ENCODE measurements at places on chromosomes 12 and 14.

- no peak for DNase-seq
Measured at GRCh38 chr12:85489194-85489593, 209.2 kb downstream of the ALX1 start.

GRCh38 chr14:87131879-87132278, 861.1 kb downstream of the GALC start:
- no peak for DNase-seq

DNA sequence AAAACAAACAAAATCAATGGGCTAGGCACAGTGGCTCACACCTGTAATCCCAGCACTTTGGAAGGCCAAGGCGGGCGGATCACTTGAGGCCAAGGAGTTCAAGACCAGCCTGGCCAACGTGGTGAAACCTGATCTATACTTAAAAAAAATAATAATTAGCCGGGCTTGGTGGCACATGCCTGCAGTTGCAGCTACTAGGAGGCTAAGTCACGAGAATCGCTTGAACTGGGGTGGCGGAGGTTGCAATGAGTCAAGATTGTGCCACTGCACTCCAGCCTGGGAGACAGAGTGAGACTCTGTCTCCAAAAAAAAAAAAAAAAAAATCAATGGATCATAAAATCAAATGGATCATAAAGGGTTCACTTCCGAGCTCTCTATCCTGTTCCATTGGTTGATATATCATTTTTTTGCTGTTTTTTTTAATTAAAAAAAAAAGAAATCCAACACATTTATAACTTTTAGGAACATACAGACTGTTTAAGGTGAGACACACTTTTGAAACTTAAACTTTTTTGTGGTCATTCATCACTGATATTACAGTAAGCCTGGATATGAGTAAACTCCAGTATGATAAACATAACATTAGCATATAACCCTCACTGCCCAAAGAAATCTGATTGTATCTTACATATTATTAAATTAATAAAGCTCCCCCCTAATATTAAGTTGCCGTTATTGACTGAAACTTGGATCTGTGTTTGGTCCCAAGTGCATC, 22.1 kb downstream of the MOK start:
- no peak for DNase-seq

DNA sequence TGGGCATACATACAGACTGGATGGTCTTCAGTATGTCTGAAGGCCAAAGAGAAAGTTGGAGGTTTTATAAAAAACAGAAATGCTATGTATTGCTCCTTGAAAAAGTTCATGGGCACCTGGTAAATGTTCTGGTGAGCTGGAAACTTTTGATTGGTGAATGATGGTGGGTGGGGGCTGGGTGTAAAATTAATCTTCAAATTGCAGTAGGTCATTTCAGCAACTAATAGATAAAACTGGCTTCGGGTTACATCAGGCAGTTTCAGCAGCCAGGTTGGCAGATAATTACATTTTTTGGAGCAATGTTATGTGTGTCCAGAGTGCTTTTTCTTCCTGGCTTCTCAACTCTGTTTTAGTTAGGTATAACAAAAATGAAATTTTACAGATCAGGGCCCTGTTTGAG, 35.3 kb downstream of the SDR9C7 start:
- no peak for DNase-seq

DNA sequence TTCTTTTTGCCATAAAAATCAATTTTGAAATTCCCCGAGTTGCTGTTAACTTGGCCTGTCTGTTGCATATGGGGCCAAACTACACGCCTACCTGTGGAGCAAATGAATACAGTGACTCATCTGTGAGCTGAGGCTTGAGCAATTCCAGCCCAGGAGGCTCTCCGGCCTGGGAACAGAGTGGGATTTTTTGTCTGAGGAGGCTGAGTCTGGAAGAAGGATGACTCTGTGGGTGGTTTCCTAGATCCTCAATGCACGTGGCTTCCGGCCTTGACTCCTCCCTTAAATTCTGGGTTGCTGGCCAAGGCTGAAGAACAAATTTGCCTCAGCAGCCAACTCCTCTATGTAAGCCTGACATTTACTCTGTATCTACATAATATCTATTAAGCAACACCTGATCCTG, 124.1 kb downstream of the SSPN start:
- no peak for DNase-seq

DNA sequence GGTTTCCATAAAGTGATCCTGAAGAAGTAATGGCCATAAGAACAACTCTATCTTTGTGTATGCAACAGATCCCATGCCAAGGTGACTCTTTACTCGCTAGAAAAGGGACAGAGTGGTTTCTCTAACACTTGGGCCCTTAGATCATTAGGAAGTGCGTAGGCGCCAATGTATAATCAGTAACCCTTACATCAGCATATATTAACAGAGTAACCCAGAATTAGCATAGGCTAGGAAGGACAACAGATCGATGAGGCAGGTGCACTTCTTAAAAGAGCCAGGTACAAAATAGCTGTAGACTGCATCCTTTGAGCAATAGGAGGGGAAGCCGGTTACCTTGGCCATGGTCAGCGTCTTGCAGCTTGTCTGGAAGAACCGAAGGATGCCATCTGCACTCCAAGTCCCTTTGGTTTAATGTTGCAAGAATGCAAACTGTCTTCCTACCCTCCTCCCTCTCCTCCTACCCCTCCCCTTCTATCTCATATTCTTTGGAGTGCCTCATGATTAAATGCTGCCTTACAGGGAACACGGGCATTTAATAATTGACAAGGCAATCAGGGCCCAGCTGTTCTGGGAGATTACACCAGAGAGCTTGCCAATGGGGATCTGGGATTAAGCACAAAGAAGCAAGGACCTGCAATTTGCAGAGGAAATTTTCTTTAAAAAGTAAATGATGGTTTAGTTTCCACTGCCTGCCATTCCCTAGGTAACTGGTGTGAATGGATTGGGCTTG, 8.0 kb downstream of the GSG1 start:
- no peak for DNase-seq

DNA sequence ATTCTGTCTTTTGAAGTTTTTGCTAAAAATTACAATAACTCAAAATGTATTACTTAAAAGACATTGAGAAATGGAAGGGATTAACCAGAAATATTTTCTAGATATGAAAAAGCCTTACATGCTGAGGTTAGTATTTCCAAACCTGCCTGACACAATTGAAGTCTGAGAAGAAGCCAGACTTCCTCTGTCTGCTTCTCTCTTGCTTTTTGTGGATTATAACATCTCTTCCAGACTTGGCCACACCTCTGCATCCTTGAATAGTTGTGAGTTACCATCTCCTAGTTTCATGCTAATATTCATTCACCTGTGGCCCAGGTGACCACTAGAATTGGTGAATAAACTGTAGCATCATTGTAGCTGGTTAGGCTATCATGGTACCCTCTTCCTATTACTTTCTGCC, 497.6 kb downstream of the SLC16A7 start:
- no peak for DNase-seq

DNA sequence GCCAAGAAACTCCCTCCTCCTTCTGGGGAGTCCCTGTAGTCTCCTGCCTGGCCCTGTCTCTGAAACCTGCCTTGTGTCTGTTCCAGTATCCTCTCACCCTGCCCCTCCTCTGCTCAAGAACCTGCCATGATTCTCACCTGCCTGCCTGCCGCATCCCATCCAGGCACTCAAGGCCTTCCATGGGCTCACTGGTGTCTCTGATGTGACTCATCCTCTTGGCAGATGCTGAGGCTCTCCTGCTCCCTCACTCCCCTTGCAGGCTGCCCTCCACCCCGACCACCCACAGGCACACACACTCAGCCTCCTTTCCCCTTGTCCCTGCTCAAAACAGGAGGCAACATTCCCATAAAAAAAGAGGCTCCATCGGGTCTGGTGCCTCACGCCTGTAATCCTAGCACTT, 5.8 kb upstream of the BEGAIN start:
- no peak for DNase-seq

- no peak for DNase-seq
Measured at GRCh38 chr12:20805921-20806320, 4.6 kb upstream of the SLCO1B3 start.

DNA sequence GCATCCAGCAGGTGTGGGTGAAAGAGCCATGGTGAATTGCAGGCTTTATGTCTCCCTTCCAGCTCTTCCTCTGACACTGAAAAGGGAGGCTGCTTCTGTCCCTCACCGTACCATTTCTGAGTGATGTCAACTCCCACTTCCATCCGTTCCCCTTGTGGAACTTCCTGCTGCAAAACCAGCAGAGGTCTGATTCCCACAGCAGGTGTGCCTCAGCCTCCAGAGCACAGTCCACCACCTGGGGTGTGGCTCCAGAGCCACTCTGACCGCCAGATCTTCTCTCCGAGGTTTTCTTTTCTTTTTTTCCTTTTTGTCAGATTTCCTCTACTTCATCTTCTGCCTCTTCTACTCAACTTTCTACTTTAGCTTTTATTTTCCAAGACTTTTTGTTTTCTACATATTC, 62.7 kb downstream of the CDC42BPB start:
- DNase-seq, result no peak

GRCh38 chr14:95137804-95138167, 19.5 kb downstream of the DICER1 start:
- no peak for DNase-seq

DNA sequence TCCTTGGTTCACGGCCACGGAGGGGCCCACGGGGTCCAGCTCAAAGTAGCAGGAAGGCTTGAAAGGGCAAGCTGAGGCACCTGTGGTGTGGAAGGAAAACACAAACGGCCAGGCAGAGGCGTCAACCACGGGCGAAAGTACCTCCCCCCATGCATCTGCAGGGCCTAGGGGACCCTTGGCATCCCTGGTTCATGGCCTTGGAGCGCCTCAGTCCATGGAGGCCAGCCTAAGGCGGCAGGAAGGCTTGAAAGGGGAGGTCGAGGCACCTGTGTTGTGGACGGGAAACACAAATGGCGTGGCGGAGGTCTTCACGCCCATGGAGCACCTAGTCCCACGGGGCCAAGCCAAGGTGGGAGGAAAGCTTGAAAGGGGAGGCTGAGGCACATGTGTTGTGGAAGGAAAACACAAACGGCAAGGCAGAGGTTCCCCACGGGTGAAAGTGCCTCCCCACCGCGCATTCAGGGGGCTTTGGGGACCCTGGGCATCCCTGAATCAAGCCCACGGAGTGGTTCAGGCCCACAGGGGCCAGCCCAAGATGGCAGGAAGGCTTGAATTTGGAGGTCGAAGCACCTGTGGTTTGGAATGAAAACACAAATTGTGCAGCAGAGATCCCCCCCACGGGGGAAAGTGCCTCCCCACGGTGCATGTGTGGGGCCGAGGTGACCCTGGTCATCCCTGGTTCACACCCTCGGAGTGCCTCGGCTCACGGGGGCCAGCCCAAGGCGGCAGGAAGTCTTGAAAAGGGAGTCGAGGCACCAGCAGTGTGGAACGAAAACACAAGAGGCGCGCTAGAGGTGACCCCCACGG, 380.8 kb downstream of the ALG10 start:
- DNase-seq, result no peak

DNA sequence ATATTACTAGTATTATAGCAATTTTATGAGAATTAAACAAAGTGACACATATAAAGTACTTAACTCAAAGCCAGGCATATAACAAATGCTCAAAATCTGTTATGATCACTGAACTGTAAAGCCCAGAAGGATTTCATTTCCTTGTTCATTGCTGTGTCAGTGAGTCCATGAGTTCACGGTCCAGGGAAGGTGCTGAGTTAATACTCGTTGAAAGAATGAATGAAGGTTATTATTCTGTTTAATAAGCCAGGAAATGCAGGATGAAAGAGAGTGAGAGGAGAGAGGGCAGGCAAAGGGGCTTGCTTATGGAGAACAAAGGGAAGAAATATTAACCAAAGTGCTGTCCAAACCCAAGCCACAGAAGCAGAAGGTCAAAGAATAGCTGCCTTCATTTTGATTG, 40.2 kb upstream of the NT5DC3 start:
- DNase-seq, result no peak

DNA sequence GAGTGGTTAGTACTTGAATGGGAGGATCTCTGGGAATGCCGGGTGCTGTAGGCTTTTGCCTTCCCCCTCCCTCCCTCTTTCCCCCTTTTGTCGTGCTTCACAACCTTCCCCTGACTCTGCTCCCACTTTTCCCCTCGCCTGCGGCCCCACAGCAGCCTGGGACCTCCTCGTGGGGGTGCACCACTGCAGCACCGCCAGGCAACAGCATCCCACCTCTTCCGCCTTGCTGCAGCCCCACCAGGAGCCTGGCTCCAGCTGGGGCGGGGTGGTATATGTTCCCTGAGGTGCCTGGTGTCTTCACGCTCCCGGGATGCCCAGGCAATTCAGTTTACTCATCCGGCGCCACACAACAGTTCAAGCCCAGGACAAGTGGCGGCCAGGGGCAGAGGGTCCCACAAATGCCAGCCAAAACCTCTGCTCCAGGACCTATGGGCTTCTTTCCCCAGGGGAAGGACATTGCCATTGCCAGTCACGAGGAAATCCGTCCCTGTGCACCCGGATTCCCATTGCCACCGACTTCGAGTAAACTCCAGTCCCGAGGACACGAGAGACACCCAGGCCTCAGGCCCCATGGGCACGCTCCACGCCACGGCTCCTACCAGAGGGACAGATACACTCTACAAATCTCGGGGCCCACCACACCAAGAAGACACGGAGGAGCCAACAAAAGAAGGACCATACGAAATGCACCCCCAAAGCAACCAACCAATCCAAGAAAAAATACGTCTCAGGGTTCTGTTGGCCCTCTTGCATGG, 181.7 kb downstream of the ALG10 start:
- DNase-seq, result no peak

DNA sequence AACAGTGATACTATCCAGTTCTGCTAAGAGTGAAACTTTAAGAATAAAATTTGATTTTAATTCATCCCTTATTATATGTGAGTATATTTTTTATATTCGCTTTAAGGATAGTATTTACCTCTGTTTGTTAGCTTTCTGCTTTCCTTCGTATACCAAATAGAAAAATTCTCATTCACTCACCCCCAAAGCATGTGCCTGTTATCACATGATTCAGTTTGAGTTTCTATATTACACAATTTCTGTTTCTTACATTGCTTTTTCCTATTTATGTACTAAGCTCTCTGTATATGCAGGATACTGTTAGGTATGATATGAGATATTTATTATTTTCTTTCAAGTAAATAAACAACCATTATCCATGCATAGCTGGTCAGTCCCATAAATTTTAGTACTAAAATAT, 275.2 kb downstream of the FBXL14 start:
- DNase-seq, result no peak

DNA sequence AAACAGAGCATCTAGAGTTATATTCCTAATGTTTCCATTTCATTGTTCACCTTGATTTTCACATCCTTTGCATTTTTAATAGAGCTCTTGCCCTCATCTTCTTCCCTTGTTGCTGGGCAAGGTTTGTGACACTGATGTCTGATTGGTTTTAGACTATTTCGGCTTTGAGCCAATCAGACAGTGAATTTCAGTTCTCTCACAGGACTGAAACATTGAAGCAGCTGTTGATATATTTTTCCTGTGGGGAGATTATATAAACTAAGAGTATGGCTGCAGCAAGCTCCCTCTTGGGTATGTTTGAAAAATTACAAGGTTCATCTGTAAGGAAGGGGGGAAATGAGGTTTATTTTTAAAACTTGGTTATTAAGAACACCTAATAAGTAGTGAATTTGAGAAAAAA, 51.2 kb downstream of the ATF7IP start:
- peak; percentile 17 for DNase-seq

Data from stimulated activated CD4-positive, alpha-beta T cell treated with anti-CD3 and anti-CD28 coated beads, Interleukin-1b, Interleukin-23, amount 100 ng/mL, for 48 hours (primary cell).